ENCODE measurements at places on chromosomes 2 and 18.

- DNase-seq: no peak
Measured at GRCh38 chr2:189594305-189594704, 13.7 kb upstream of the SLC40A1 start.

GRCh38 chr18:33495278-33495677 is 54.8 kb upstream of the CCDC178 start:
- DNase-seq: no peak

GRCh38 chr2:69165091-69165880 is 152.3 kb downstream of the ANTXR1 start:
- DNase-seq: peak; percentile 12

GRCh38 chr18:59788791-59789106 is 91.5 kb upstream of the CCBE1 start:
- no peak for DNase-seq

GRCh38 chr2:40384714-40385113 is 67.2 kb downstream of the SLC8A1 start:
- peak; percentile 16 for DNase-seq

DNA sequence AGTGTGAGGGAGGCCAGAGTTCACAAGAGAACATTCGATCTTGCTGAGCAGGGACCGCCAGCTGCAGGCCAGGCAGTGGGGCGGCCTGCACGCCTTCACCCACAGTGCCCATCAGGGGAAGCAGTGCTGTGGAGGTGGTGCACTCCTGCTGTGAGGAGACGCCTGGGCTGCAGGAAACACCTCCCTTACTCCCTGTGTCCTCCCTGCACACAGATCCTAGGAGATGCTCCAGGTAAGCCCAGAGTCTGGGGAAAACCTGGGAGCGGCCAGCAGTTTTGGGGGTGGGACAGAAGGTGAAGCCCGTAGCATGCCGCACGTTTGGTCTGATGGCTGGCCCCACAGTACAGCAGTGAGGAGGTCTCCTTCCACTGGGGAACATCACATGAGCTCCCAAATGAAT is 180.8 kb upstream of the RAB6C start:
- no peak for DNase-seq

- no peak for DNase-seq
Measured at GRCh38 chr18:74281011-74281979, 10.5 kb downstream of the CYB5A start.

DNA sequence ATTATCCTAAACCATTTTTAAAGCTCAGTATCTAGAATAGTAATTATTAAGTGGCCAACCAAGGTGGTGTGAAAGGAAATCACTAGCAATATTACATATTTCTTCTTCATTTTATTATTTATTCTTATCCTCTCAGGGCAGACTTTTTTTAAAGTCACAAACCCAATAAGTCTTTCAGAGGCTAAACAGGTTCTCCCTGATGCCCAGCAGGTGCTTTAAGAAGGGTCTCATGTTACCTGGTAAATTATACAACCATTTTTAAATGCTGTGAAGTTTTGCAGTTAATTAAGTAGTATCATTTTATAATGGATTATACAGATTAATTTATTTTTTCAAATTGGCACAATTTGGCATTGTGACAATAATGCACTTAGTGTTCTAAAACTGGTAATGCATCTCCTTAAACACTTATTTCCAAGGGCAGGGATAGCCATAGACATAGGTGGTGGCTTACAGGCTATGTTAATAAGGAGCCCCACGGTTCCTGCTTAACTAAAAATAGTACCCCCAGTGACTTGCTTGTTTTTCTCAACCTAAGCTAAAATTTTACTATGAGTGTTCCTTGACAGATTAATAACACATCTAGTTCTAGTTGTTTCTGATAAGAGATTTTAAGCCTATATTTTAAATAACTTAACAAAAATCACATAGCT is 67.0 kb downstream of the PMS1 start:
- DNase-seq: no peak

GRCh38 chr2:58914733-58915505 is 673.8 kb upstream of the FANCL start:
- no peak for DNase-seq

DNA sequence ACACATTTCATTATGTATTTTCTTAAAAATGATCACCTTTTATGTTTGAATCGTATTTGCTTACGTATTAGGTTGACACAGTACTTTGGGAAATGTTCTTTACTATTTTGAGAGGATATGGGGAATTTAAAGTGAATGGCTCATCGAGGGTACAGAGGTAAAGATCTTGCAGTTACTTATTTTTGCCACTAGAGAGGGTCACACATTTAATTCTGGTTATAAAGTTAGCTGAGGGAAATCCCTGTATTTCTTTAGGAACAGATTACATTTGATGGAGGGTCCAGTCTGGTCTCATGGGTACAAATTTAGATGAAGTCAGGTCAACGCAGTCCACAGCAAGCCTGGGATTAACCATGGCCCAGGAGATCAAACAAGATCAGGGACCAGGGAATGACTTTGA is 24.5 kb downstream of the DYNC2LI1 start:
- no peak for DNase-seq

GRCh38 chr2:163802284-163802683 is 66.5 kb upstream of the FIGN start:
- DNase-seq: no peak

GRCh38 chr2:28356095-28356911 is 36.4 kb upstream of the FOSL2 start:
- DNase-seq: no peak

DNA sequence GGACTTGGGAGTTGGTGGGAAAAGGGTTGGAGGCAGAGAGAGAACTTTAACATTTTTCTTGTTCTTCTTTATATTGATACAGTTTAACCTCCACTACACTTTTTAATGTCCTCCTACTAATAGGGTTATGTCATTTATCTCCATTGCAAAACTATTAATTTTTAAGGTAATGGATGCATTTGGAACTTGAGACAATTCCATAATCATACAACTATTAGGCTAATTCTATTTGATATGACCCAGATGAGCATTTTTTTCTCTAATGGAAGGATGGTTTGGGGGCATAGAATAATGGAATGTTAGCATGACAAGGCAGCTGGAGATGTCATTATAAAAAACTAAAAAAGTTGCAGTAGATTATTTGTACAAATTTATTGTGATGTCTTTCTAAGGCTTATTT is 239.2 kb upstream of the KCNJ3 start:
- DNase-seq: no peak

DNA sequence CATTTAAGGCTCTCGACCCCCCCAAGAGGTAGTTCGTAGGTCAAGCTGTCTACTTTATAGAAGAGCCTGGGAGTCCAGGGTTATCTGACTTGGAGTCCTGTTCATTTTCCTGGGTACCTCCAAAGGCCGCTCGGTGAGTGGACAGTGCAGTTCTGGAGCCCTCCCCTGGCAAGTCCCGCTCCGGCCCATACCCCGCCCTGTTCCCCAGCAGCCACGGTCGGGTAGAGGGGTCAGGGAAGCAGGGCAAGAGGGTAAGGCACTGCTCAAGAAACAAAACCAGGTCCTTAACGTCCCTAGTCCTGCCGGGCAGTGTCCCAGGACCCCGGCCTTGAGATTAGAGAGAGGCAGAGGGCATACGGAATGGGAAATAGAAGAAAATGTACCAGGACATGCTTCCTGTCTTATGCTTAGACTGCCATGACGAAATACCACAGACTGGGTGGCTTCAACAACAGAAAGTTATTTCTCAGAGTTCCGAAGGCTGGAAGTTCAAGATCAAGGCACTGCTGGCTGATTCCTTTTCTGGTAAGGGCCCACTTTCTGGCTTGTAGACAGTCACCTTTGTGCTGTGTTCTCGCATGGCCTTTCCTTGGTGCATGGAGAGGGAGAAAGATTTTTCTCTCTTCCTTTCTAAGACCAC is 5.4 kb upstream of the HPCAL1 start:
- DNase-seq: no peak

DNA sequence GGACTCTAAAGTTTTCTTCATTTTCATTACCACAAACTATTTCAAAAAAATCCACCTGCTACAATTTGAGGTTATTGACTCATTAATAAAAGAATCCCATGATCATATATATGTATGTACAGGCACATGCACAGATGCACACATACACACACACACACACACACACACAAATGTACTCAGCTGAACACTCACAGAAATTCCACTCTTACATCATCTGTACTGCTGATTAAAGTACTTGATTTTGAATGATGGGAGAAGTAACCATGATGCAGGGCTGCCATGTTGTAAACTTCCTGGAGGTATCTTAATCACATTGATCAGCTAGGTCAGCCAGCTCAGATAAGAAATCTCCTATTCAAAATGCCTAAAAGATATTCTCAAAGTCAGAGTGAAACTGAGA is 1313.2 kb upstream of the NRXN1 start:
- no peak for DNase-seq

DNA sequence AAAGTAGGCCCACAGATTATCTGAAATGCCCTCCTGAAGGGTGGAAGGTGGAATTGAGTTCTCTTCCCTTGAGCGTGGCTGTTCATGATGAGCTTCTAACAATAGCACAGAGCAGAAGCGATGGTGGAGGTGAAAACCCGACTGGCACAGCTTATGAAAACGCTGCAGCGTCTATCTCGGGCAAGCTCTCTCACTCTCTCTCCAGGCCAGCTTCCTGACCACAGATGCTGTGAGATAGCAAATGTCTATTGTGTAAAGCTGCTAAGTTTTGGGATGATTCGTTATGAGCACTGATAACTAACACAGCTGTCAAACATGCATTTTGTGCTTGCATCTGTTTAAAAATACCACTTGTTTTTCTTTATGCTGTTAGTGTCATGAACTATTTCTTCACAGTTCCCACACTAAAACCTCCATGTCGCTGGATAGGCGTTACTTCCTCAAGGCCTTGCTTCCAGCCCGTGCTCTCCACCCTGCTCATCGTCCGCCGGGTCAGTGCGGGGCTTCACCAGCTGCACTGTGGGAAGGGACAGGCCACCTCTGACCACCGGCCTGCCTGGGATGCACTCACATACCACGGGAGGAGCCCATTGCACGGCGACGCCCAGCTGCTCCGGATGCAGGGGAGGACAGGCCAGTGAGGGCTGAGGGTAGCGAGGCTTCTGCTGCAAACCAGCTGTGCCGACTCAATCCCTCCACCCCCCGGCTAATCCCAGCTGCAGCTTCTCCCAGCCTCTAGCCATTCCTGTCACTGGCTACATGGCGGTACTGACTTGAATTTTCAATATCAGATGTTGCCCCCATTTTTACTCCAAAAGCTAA is 60.0 kb upstream of the OTOS start:
- DNase-seq: no peak

- no peak for DNase-seq
Measured at GRCh38 chr2:19847486-19847885, 54.3 kb downstream of the TTC32 start.

- DNase-seq: no peak
Measured at GRCh38 chr2:163591461-163591860, 144.3 kb downstream of the FIGN start.

DNA sequence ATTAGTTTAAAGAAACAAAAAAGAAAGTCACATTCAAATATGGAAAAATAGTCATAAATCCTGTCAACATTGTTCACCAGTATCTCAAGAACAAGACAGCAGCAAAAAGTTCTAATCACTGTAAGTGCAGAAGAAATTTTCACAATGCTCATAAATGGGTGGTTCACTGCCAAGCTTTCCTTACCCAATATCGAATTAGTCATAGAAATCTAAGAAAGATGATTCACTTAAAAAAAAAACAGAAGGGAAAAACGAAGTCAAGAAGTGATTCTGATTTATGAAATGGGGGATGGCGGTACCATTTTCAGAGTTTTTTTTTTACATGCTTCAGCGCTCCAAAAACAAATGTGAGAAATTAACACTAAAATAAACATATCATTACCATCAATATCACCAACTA is 156.7 kb downstream of the EXOC6B start:
- DNase-seq: no peak

GRCh38 chr2:8662239-8662879 is 19.5 kb upstream of the ID2 start:
- no peak for DNase-seq

DNA sequence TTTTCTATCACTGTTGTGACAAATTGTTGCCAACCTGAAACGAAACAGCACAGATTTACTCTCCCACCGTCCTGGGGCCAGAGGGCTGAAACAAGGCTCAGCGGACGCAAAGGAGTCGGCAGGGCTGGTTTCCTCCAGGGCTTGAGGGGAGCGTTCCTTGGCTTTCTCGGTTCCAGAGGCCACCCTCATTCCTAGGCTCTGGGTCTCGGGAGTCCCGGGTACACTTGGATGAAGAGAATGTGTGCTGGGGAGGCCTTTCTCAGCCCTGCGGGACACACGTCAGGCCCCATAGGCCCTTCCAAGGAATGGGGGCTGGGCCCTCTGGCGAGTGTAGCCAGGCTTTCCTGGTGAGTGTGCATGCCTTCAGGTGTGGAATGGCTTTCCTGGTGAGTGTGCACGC is 287.3 kb upstream of the HS6ST1 start:
- no peak for DNase-seq

DNA sequence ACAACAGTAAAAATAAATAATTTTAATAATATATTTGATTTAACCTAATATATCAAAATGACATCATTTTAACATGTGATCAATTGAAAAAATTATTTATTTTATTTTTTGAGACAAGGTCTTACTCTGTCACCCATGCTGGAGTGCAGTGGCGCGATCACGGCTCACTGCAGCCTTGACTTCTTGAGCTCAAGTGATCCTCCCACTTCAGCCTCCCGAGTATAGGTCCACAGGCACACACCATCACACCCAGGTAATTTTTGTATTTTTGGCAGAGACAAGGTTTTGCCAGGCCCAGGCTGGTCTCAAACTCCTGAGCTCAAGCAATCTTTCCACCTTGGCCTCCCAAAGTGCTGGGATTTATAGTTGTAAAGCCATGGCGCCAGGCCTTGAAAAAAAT is 126.7 kb upstream of the COPS8 start:
- DNase-seq: no peak

GRCh38 chr2:158290225-158290624 is 166.3 kb downstream of the CCDC148 start:
- DNase-seq: no peak

DNA sequence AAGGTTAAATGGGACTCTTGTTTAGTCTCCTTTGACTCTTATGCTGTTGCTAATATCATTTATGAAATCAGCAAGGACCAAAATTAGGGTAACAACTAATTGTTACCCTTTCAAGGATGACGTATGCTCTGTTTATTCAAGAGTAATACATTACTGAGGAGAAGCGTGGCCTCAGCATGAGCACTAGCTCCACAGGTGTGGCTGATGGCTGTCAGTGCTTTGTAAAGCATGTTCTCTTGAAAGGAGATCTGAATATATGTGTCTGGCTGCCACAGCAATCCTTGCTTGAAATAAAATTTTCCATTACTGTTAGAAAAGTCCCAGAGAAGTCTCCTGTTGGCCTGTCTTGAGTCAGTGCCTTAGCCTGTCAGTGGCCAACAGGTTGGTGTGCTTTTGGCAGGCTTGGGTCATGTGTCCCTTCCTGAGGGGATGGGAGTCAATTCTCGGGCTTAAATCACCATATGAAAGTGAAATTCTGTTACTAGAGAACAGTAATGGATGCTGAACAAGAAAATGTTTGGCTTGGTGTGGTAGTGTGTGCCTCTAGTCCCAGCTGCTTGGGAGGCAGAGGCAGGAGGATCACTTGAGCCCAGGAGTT is 32.7 kb downstream of the ABI2 start:
- no peak for DNase-seq

- no peak for DNase-seq
Measured at GRCh38 chr2:133146893-133147292, 421.4 kb downstream of the NCKAP5 start.

Data from KG1 (cell line).